ENCODE measurements at places on chromosomes 7 and 10. TPM values are rescaled to one million over a fixed set of nuclear protein-coding genes. Genes with fewer than 3 reads are reported as not detected.

The ACTL6B gene
- total RNA-seq = not detected

DNA sequence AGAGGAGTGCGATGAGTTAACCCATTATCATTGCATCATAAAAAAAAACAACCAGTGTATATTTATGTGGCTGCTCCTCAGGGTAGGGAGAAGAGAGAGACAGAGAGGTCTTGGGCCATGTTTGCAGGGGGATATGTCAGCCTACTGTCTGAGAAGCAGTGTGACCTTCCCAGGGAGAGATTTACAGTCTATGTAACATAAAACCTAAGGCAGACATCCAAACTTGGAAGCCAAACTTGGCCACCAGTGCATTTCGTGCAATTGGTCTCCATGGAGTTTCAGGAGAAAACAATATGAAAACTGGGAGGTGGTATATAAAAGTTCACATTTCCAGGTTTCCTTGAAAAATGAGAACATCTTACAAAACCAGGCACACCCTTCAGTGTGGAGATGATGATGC, 85.9 kb upstream of the CXCL12 start:
- no peak for ATAC-seq

The PAX4 gene
- not detected for total RNA-seq

GRCh38 chr7:117605712-117606111, 125.9 kb downstream of the CFTR start:
- ATAC-seq = no peak

The NHLRC2 gene
- total RNA-seq = 14.0 TPM

DNA sequence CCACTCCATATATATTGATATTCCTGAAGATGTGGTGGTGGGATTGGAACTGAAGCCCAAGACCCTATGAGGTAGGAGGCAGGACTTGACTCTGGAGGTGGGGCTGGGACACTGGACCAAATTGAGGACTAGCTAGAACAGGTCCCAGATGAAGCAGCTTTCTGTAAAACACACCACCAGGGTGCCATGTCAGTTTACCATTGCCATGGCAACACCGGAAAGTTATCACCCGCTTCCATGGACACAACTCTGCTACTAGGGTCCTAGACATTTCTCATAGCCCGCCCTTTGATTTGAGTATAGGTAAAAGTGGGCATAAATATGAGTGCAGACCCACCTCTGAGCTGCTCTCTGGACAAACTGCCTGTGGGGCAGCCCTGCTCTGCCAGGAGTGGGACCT, 490.5 kb upstream of the PFKP start:
- no peak for ATAC-seq

The PPP1R3A gene
- total RNA-seq = not detected

DNA sequence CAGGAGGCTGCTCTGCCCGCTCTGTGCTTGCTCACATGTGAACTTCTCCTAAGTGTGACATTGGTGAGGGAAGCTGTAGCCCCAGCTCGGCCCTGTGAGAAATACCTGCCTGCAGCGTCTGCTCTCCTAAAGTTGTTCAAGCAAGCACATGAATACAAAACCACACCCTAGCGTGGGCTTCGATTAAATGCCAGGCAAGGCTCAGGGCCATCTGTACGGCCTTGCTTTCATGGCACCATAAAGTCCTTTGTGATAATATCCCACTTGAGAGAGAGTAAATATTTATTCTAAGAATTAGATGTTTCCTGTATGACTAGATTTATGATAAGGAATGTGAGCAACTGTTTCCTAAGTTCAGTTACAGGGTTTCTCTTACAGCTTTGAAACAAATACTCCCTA, 262.8 kb upstream of the KLF14 start:
- peak; percentile 59 for ATAC-seq

The SPDYE1 gene
- total RNA-seq = not detected

DNA sequence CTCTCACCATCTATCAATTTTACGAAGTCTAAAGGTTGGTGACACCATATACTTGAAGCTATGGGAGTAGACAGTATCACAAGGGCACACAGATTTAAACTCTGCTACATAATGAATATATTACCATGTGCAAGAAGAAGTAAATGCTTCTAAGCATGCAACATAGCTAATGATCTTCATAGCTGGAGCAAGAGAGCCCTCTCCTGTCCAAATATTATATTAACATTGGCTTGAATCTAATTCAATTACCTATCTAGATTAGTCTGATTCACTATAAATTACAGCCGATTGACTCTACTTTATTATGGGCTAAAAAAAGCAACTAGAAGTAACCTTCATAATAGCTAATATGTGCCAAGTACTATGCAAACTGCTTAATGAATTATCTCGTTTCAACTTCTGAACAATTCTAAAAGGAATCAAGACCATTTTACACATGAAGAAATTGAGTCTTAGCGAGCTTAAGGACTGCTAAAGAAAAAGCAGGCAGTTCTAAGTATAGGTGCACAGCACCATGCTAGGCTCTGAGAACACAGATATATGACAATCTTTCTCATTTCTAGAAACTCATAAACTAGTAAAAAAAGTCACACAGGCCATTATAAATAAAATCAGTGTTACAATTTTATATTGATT, 21.9 kb downstream of the FRA10AC1 start:
- no peak for ATAC-seq

- ATAC-seq = no peak
Observed at GRCh38 chr7:78020874-78021249, 222.3 kb downstream of the PHTF2 start.

DNA sequence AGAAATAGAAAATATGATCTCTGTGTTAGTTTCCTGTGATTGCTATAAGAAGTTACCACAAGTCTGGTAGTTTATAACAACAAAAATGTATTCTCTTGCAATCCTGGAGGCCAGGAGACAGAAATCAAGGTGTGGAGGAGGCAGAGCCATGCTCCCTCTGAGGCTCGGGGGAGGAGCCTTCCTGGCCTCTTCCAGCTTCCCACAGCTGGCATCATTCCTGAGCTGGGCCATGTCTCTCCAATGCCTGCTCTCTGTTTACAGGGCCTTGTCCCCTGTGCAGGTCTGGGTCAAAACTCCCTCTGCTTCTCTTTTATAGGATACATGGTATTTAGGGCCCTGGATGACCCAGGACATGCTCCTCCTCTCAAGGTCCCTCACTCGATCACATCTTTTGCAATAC, 81.3 kb upstream of the RET start:
- ATAC-seq = no peak

DNA sequence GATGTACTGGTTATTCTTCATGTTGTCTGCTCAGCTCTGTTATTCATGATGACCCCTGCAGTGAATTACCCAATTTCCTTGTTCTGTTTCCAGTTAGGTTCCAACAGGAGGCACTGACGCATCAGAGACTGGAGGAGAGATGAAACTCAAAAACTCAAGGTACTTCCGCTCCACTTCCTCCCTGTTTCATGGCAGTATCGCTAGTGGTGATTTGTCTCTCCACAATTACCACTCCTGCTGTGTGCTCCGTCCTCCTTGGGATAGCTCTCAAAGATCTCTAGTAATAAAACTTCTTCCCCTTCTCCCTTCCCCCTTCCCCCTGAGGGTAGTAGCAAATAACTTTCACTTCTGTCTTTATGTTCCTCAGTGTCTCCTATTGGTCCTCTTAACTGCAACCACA, 107.4 kb upstream of the ABCB5 start:
- no peak for ATAC-seq

DNA sequence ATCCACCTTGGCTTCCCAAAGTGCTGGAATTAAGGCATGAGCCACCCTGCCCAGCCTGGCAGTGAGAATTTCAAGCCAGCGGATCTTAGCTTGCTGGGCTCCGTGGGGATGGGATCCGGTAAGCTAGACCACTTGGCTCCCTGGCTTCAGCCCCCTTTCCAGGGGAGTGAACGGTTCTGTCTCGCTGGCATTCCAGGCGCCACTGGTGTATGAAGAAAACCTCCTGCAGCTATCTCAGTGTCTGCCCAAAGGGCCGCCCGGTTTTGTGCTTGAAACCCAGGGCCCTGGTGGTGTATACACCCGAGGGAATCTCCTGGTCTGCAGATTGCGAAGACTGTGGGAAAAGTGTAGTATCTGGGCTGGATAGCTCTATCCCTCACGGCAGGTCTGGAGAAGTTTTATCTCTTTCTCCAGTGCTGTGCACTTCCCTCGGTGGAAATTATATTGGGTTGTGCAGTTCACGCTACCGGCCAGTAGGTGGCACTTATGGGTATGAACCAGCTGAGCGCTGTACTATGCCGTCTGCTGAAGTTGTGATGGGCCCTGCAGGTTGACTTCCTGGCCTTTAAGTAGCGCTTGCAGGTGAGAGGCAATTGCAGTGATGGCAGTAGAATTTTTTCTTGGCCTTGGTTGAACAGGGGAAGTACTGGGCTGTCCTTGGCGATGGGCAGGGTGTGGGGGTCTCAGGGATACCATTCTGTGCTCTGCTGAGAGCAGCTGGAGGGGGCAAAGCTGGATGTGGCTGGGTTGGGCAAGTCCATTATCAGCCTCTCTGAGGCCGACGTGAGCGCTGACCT, 138.0 kb upstream of the MTPN start:
- peak; percentile 83 for ATAC-seq

- no peak for ATAC-seq
Observed at GRCh38 chr7:42247301-42247700, 10.3 kb upstream of the GLI3 start.

- no peak for ATAC-seq
Observed at GRCh38 chr10:114288424-114289095, 49.5 kb downstream of the VWA2 start.

- no peak for ATAC-seq
Observed at GRCh38 chr10:18409599-18410397, 241.6 kb downstream of the NSUN6 start.

The CFTR gene
- not detected for total RNA-seq

DNA sequence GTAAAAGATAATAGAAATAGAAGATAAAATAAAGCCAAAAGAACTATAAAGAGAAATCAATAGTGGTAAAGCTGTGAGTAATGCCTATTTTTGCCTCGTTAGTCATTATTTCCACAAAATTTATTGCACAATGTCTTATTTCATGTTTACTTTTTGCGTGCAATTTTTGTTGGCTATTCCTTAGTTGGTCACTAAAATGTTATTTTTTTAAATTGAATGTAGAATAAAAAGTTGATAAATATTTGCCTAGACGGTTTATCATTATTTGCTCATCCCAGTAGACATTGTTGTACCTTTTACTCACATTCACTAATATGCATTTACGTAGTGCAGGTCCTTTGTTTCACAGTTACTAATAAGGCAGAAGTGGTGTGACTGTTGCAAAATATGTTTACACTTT, 227.8 kb upstream of the BMPER start:
- ATAC-seq = no peak

- ATAC-seq = peak; percentile 59
Observed at GRCh38 chr10:104045151-104046089, 40.3 kb downstream of the COL17A1 start.

DNA sequence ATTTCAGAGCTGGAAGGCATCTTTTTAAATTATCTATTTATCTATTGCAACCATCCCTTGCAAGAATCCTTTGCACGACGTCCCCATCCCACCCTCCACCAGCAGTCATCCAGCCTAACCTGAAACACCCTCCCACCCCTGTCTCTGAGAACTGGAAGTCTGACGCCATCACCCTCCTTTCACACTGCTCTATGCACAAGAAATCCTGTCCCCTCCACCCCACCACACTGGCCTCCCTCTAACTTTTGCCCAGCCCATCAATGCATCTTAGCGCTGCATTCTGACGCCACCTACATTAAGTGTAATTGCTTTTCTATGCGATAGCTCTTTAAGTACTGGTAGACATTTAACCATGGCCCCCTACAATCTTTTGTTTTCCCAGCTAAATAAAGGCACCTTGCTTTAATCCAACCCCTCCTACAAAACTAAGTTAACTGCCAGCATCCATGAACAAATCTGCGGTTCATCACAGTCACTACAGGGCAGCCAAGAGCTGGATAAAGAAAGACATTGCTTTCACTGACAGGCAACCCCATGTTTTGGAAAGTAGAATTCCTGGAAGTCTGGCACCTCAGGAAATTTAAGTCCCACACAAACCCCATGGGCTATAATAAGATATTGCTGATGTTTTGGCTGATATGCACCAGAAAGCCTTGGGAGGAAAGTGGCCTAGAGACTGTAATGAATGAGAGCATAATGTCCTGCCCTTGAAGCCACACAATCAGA, 128.0 kb downstream of the GLI3 start:
- no peak for ATAC-seq

DNA sequence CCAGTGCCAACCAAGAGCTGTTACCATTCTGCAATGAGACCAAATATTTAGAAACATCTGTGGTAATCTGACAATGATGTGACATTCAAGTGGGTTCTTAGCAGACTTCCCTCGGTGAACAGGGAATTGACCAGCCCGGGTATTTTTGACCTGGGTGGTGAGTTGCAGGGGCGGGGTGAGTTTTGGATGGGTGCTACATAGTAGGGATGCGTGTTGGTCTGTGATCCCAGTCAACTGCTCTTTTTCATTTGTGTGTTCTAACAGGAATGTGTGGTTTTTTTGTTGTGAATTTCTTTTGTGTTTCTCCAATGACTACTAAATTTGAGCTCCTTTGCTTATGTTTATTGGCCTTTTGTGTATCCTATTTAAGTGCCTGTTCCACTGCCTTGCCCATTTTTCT, 273.6 kb upstream of the HABP2 start:
- ATAC-seq = no peak

- ATAC-seq = no peak
Observed at GRCh38 chr10:3433988-3434387, 261.4 kb upstream of the PITRM1 start.
